ENCODE measurements at places on chromosomes 6 and 20.

GRCh38 chr6:38587766-38588362, 51.9 kb downstream of the BTBD9 start:
- DNase-seq, result no peak

DNA sequence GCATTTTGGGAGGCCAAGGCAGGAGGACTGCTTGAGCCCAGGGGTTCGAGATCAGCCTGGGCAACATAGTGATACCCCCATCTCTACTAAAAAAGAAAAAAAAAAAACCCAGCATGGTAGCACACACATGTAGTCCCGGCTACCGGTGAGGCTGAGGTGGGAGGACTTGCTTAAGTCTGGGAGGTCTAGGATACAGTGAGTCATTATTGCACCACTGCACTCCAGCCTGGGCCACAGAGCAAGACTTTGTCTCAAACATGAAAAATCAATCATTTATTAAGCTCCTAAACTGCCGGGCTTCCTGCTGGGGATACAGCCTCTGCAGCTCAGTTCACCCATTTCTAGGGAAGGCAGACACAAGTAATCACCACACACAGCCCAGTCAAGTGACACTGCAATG, 7.3 kb upstream of the USP45 start:
- DNase-seq, result no peak

- no peak for DNase-seq
Measured at GRCh38 chr6:108952776-108953486, 104.7 kb downstream of the ARMC2 start.

GRCh38 chr20:8474027-8474668, 342.1 kb downstream of the PLCB1 start:
- no peak for DNase-seq

GRCh38 chr20:46809706-46810360, 84.8 kb upstream of the EYA2 start:
- DNase-seq, result peak; percentile 18

- peak; percentile 49 for DNase-seq
Measured at GRCh38 chr20:17568972-17569521, 828 bp upstream of the DSTN start.

GRCh38 chr6:12296255-12296573, 6.1 kb downstream of the EDN1 start:
- no peak for DNase-seq

DNA sequence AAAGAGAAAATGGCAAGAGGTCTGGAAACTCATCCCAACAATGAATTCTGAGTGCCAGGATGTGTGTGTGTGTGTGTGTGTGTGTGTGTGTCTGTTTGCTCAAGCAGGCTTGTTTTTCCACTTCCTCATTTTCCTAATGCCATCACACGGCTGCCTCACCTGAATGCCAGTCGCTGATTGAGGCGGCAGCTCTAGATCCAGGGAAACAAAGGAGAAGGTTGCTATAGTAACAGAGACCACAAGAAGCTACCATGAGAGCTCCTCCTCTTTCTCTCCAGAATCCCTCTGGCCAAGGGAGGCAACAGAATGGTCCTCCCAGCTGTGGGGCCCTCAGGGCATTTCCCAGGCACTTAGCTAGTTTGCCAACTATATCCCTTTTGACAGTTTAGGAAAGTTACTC, 241.1 kb upstream of the TSHZ2 start:
- DNase-seq, result no peak

GRCh38 chr6:31453259-31453658, 44.7 kb upstream of the MICB start:
- no peak for DNase-seq

DNA sequence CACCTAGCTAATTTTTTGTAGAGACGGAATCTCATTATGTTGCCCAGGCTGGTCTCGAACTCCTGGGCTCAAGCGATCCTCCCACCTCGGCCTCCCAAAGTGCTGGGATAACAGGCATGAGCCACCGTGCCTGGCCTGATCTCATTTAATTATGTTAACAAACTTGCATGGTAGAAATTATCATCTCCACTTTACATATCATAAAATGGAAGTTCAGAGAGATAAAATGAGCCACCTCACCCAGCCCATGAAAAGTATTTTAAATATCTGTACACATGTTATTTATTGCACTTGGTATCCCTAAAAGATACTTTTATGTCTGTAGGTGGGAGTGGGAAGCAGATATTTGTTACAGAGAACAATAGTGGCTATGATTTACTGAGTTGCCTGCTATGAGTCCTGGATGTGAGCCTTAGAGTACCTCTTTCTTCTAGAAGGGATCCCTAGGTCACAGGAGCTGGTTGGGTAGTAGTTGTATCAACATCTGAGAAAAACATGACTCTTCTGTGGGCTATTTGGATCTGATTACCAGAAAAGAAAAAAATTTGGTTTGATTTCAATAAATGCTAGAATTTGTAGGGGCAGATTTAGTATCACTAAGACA, 52.4 kb upstream of the EIF2S2 start:
- no peak for DNase-seq

- no peak for DNase-seq
Measured at GRCh38 chr6:16576451-16577368, 184.6 kb downstream of the ATXN1 start.

GRCh38 chr6:32168807-32169591, 4.6 kb downstream of the EGFL8 start:
- no peak for DNase-seq

DNA sequence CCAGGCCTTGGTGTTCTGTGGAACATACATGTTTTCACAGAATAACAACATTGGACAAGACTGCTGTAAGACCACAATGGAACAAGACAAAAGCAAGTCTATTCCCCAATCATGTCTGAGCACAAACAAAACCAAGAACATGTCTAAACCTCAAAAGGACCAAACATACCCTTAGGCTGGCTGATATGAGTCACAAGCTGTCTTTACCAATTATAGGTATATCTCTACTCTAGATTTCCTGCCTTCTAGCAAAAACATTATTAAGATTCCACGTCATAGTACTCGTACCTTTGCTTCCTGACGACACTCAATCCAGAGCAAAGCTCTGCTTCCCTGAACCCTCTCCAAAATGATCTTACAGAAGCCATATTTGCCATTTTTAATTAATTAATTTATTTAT, 15.4 kb upstream of the L3MBTL1 start:
- no peak for DNase-seq

GRCh38 chr20:9927224-9927623, 88.3 kb upstream of the PAK5 start:
- DNase-seq, result no peak
